Stimulated activated CD4-positive, alpha-beta T cell treated with anti-CD3 and anti-CD28 coated beads, Interleukin-15, amount 100 ng/mL, for 24 hours (primary cell): ENCODE measurements at places on chromosomes 2 and 18.

- no peak for DNase-seq
These were observed 1049.2 kb upstream of the ZEB2 start for GRCh38 chr2:145569108-145569507.

DNA sequence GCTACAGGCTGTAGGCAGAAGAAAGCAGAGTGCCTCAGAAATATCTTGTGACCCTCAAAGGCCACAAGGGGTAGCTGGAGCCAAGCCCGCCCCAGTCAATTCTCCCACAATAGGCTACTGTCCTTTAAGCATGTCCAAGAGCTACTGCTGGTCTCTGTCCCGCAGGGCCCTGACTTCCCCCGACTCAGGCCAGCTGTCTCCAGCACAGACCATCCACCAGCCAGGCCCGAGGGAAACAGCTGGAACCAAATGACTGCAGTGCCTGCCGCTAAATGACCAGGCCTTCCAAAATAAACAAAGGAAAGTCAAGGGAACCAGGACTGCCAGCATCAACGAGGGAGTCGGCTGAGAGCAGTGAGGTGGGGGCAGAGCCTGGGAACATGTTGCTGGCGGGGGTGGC is 36.7 kb downstream of the MCFD2 start:
- no peak for DNase-seq

DNA sequence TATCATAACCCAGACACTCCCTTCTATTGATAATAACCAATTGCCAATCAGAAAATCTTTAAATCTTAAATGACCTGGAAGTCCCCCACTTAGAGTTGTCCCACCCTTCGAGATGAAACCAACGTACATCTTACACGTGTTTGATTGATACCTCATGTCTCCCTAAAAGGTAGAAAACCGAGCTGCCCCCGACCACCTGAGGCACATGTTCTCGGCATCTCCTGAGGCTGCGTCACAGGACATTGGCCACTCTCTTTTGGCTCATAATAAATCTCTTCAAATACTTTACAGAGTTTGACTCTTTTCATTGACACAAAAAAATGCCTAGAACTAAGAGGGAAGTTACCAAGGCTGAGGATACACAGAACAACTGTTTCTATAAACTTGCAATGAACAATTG is 190.0 kb downstream of the RTP5 start:
- DNase-seq = no peak

DNA sequence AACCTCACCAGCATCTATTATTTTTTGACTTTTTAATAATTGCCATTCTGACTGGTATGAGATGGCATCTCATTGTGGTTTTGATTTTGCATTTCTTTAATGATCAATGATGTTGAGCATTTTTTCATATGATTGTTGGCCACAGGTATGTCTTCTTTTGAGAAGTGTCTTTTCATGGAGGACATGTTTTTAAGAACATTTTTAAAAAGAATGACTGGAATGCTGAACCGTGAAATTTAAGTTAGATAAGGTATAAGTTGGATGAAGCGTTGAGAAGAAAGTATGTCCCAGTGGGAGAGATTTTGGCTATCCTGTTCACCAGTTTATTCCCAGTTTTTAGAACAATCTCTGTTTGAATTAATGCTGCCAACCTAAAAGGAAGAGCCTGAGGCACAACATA is 365.9 kb downstream of the CELF4 start:
- no peak for DNase-seq

DNA sequence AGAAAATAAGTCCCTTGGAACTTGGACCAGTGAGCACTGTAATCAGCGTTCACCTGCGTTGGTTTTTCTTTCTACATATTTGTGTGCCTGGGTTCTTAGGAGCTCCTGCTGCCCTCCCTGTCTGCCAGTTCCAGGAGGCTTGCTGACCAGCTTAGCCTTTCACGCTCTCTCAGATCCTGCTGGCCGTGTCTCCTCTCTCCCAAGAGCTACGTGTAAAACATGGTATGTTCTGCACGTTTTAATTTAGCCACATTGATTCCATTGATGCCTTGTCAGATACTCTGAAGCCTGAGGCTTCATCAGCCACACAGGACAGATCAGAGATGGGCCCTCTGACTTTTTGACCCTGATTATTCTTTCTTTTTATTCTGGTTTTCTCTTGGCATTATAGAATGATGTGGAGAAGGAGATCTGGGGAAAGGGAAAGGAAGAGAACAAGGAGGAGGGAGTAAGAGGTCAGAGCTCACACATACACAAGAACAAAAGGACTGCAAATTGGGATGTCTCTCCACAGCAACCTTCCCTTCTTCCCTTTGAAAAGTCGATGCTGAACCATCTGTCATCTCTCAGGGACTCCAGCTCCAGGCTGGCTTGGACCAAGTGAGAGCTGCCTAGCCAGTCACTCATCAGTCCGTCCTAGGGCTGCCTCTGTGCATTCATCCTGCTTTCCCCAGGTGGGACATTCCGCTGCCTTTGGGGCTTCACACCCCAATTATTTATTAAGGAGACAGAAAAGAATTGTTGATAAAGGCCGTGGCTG is 152.8 kb downstream of the PIK3C3 start:
- no peak for DNase-seq

GRCh38 chr2:60214626-60214875 is 338.9 kb downstream of the BCL11A start:
- DNase-seq = no peak

GRCh38 chr2:33321876-33322483 is 154.5 kb upstream of the RASGRP3 start:
- no peak for DNase-seq

- peak; percentile 52 for DNase-seq
These were observed 133.9 kb downstream of the ATP9B start for GRCh38 chr18:79203017-79203605.

DNA sequence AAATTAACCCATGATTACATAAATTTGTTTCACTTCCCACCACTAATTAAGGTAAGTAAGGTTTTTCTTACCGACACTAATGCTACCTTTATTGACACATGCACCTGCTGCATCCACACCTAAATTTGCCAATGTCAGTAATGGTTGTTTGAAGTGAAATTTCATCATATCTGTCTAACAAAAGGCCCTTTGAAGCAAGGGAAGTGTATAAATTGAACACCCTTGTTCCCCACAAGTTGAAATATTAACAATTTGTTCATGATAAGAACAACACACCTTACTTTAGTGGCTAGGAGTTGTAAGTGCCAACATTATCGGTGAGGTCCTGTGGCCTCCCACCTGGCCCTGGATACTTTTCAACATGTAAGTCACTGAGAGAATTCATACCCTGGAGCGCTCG is 116.3 kb upstream of the CDCA7 start:
- no peak for DNase-seq

DNA sequence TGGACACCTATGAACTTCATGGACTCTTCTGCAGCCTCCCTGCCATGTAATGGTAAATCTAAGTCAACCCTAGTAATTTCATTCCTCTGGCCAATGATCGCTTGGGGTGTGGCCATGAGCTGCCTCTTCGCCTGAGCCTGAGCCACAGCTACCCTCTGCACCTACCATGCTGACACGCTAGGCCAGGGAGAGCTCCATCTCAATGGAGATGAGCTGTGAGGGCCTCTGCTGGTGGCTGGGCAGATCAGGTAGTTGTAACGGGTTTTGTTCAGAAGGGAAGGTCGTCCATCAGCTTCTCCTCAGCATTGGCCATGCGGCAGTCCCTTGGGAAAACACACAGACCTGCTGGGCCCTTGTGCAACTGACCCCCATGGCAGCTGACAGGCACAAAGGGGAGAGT is 24.4 kb downstream of the MPHOSPH10 start:
- peak; percentile 34 for DNase-seq

DNA sequence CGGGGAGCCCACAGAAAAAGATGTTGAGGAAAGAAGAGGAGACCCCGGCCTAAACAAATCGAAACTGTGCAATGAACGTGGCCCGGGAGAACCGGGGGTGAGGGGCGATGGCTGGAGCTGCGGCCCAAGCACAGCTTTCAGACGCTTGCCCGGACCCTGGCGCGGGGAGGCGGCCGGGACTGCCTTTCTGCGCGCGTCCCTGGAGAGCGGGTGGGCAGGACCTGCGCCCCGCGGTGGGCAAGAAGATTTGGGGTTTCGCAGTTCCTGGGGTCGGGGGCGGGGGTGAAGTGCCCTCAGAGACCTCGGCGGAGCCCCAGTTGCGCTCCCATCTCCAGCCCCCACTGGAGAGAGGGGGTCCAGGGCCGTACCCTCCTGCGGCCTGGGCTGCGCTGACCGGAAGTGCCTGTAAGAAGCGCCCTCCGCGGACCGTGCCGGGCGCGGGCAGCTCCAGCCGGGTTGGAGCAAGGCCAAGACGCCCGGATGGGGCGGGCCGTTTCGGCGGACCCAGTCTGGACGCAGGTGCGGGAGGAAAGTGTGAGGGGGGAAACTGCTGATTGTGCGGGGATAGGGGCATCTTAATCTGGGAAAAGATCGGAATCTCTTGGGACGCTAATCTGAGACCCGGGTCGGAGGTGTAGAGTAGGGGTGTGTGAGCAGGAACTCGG is 11.6 kb downstream of the EN1 start:
- DNase-seq = peak; percentile 5
